ENCODE measurements at places on chromosomes 3 and 15.
A peak's percentile ranks its signal among the peaks of the same experiment; 100 is the strongest.

GRCh38 chr3:151560738-151561137 lies 99.9 kb upstream of the IGSF10 start:
- DNase-seq = no peak

- no peak for DNase-seq
Observed at GRCh38 chr3:3074551-3075257, 35.5 kb downstream of the IL5RA start.

- DNase-seq = no peak
Observed at GRCh38 chr3:191390580-191390979, 60.3 kb upstream of the UTS2B start.

- no peak for DNase-seq
Observed at GRCh38 chr3:152271501-152272236, 2.9 kb downstream of the MBNL1 start.

GRCh38 chr15:63414474-63415120 lies 33.0 kb upstream of the CA12 start:
- no peak for DNase-seq

DNA sequence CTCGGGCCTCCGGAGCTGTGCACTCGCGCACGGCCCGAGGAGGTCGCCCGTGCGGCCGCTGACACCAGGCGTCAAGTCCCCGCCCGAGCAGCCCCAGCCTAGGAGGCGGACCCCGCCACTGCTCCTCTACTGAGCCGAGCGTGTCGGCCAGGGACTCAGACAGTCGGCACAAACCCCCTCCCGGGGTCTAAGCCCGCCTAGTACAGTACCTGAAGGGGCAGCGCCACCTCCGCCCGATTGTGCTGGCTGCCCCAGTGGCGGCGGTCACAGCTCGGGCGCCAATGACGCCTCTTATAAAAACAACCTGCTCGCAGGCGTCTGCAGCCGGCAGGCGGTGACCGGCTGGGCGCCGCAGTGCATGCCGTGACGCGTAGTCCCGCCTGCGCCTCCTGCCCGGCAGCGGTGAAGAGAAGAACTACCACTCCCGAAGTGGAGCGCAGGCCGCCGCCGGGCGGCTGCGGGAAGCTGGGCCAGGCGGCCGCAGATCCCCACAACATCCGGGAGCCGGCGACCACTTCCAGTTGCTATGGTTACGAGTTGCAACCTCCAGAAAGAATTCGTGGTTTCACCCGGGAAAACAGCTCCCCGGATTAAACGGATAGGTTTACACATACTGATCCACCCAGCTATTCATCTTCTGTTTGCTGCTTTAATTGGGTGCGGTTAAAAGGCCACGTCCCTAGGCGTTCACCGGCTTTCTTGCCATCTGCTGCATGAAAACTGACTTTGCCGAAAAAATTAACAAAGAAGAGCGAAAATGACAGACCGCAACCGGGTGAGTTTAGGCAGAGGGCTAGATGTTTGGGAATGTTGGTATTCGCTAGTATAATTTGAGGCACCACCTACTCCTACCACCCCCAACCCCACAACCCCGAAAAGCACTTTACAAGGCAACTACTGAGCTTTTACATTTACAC lies at the start of the genes CCPG1 and PIERCE2:
CCPG1 (minus strand) TSS at position 348 of the 917 bp plus-strand sequence. CDS start 18,935 bp downstream, outside the sequence.
PIERCE2 (plus strand) TSS at position 484 of the 917 bp plus-strand sequence; CDS start at position 758, 274 bp downstream.
- peak; percentile 68 for DNase-seq

- DNase-seq = no peak
Observed at GRCh38 chr3:159239059-159239458, 437.2 kb downstream of the MFSD1 start.

DNA sequence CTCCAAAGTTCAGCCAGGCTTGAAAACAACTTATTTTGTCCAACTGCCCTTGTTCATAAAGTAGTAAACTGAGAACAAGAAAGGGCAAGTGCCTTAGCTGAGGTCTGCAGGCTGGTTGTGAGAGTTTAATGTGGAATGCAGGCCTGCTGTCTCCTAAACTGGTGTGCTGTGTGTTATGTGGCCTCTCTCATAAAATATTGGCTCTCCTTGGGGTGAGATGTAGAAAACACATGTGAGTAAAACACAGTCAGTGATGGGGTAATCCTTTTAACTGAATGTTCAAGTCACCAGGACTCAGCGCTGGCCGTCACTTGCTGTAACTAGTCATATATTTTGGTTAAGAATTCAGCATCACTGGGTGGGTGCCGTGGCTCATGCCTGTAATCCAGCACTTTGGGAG lies 7.1 kb upstream of the ST6GAL1 start:
- DNase-seq = no peak

DNA sequence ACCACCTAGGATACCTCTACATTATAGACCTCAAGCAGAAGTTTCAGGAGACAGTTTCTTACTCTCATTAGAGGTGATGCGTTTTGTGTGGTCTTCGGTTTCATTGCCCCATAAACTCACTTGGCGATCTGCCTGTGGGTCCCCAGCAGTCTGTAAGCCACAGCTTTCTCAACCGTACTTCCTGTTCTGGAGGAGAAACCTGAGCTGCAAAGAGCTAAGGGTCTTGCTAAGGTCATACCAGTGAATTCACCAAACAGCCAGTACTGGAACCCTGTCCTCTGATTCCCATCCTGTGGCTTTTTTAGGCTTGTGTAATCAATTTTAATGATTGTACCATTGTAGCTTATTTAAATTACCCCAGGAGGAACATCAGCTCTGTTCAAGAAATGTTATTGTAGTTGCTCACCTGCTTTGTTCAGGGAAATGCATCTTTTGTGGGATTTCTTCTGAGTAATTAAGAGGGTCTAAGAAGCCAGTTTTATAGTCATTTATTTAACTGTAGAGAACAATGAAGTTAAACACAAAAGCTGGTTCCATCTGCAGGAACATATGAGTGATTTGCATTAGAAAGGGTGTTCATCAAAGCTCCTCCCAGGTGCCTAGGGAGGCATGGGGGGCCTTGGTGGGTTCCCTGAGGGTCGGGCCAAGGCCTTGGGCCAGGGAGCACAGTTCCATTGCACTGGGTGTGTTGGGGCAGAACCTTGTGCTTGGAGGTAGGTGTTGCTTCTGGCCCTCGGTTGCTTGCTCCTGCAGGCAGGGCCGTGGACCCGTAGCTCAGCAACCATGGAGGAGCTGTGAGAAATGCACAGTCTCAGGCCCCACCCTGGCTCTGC lies 69.6 kb downstream of the APBA2 start:
- DNase-seq = no peak

DNA sequence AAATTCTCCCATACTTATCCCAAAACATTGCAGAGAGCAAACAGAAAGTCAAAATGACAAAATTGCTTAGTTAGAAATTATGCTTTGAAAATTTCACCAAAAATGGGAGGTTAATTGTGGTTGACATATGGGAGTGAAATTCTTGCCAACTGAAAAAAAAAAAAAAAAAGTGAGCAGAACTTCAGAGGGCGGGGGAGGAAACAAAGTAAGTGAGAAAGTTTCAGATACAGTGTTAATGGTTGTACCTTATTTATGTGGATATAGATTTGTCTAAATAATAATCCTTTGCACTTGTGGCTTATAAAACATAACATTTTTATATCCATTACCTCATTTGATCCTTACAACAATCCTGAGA lies 91.5 kb upstream of the RAP2B start:
- DNase-seq = no peak

- no peak for DNase-seq
Observed at GRCh38 chr3:133849346-133849745, 43.7 kb downstream of the SRPRB start.

DNA sequence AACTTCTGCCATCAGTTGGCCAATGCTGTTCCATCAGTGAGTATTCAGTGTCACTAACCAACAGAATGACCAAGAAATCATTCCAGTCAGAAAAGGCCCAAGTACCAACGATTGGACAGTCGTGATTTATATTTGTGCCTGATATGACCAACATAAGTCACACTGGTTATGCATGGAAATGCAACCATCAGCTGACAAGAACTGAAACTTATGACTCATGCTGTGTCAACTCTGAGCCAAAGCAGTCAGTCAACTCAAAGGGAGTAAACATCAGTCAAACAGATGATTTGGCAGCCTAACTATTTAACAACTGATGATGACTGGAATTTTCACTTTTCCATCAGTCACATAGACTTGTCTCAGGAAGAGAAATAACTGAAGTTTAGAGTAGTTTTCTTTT lies 142.4 kb downstream of the ANXA2 start:
- DNase-seq = no peak

- no peak for DNase-seq
Observed at GRCh38 chr15:65902373-65902772, 33.1 kb downstream of the RAB11A start.

- DNase-seq = no peak
Observed at GRCh38 chr15:70200511-70201424, 103.1 kb upstream of the TLE3 start.

- no peak for DNase-seq
Observed at GRCh38 chr3:45599424-45599886, 4.9 kb downstream of the LIMD1 start.

- no peak for DNase-seq
Observed at GRCh38 chr3:99659032-99659431, 20.6 kb downstream of the COL8A1 start.

GRCh38 chr3:195696632-195697278 lies 24.0 kb upstream of the MUC20 start:
- no peak for DNase-seq

DNA sequence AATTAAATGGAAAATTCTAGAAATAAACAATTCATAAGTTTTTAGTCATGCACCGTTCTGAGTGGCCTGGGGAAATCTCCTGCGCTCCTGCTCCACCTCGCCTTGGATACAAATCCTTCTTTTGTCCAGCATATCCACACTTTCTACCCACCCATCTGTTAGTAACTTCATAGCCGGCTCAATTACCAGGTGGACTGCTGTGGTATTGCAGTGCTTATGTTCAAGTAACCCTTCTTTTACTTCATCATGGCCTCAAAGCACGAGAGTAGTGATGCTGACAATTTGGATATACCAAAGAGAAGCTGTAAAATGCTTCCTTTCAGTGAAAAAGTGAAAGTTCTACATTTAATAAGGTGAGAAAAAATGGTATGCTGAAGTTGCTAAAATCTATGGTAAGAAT lies 142.3 kb upstream of the CHL1 start:
- DNase-seq = no peak

DNA sequence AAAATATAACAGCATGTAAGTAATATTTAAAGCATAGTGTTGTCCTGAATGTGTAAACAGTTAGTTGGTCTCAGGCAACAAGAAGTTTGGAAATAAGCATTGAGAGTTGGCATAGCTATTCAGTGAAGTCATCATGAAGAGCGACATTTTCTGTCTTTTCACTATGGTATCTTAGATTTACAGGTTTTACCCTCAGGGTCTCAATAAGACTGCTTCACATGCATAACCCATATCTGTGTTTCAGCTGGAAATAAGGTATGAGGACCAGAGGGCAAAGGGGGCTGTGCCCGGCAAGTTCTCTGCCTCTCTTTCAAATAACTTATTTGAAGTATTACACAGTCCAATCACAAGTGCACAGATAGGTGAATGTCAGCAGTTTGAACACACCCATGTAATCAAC lies 290.2 kb upstream of the CNTN3 start:
- DNase-seq = no peak

GRCh38 chr3:67176396-67176795 lies 178.3 kb downstream of the KBTBD8 start:
- DNase-seq = no peak

GRCh38 chr15:64044300-64045100 lies 1.8 kb downstream of the DAPK2 start:
- DNase-seq = no peak

DNA sequence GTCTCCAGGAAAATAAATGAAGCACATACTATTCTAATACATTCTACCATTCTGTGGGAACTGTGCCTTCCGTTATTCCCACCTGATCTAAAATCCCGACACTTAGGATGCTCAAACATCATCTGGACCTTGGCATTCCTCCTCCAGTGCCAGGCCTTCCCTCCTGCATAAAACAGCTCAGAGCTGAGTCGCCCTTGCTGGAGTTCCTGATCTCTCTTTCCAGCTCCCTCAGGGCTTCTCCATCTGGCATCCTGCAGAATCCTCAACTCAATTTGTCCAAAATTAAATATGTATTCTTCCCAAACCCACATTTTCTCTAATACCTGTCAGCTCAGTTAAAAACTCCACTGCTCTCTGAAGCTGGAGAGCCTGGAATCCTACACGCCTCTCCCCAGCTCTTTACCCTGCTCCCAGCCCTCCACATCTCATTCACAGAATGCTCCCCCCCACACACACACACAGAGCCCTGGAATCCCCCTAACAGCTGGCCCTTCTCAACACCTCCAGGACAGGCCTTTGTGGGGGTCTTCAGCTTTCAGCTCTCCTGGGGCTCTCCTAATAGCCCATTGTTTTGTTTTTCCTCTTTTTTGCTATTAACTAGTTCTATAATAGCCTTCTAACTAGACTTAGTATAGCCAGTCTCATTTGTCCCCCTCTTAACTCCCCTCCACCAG lies 78.5 kb downstream of the HMG20A start:
- DNase-seq = no peak

GRCh38 chr3:193833592-193833991 lies 240.6 kb downstream of the OPA1 start:
- no peak for DNase-seq

DNA sequence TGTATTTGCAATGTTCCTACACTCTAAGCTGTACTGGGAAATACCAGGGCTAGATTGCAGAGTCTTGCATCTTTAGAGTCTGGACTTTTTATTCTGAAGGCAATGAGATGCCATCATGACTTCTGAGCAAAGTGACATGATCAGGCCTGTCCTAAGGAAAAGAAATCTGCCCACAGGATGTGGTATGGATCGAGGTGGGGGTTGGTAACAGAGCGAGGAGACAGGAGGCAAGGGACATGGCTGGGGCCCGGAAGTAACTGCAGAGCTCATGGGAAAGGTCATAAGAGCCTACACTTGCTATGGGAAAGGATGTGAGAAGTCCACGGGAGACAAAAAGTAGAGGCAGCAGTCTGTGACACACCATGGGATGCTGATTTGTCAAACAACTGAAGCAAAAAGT lies 121.5 kb downstream of the OXNAD1 start:
- no peak for DNase-seq

DNA sequence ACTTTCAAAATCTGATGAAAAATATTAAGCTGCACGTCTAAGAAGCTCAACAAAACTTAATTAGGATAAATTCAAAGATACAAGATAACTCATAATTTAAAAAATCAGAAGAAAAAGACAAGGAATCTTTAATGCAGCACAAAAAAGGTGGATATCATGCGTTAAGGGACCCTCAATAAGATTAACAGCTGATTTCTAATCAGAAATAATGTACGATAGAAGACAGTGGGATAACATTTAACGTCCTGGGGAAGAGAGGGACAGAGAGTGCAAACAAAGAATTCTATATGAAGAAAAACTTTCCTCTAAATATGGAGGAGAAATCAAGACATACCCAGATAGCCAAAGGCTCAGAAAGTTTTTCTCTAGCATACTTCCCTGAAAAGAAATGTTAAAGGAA lies 519.5 kb downstream of the PYDC2 start:
- DNase-seq = no peak

DNA sequence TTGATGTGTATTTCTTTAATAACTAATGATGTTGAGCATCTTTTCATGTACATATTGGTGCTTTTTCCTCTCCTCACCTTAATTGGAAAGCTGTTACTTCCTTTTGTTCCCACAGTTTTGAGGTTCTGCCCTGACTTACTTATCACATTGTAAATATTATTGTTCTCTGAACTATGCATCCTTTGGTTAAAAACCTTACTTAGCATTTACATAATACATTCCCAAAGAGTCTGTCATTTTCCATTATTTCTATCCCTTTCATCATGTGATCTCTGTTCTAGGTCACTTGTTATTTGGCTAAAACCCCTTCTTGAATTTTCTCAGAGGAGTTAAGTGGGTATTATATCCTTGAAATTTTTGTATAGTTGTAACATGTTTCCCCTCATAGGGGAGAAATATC lies 33.0 kb downstream of the SLC12A6 start:
- DNase-seq = no peak

GRCh38 chr3:182979103-182979673 lies 1.1 kb downstream of the DCUN1D1 start:
- DNase-seq = no peak

- no peak for DNase-seq
Observed at GRCh38 chr3:31027191-31027761, 132.8 kb upstream of the GADL1 start.
